ENCODE measurements at places on chromosomes 2 and 18.

DNA sequence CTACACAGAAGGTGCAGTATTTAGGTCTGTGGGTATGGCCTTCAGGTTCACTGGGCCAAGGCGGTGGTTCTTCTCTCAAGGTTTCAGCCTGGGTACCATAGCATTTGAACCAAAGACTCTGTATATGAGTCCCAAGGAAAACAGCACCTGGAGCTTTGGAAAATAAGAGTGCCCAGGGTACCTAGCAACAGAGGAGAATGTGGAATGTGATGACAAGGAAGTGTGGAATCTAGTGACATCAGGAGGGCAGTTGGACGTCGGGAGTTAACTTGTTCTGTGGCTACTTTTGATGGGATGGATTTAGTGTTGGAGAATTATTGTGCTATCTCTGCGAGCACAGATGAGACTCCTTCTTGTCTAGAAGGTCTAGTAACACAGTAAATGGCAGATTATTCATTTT, 201.2 kb downstream of the NOL4 start:
- DNase-seq = no peak

DNA sequence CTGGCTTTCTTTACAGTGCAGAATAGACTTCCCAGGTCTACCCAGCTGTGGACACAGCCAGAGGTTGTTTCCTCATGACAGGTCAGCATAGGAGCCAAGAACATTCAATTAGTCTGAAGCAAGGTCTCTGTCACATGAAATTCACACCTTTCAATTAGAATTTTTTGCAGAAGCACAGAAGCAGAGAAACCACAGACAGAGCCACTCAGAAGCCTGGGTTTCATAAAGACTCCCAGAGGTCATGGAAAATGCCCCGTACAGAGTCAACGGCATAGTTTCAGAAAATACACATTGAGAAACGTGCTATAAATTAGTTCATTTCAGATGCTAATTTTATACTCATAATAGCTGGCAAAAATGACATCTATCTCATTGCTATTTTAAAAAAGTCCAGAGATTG, 87.0 kb upstream of the TMEM200C start:
- no peak for DNase-seq

GRCh38 chr18:12995424-12995823, 4.3 kb downstream of the CEP192 start:
- no peak for DNase-seq

GRCh38 chr2:178976351-178976750, 73.6 kb downstream of the CCDC141 start:
- DNase-seq = no peak

GRCh38 chr2:109294523-109294922, 165.5 kb downstream of the SH3RF3 start:
- DNase-seq = no peak

DNA sequence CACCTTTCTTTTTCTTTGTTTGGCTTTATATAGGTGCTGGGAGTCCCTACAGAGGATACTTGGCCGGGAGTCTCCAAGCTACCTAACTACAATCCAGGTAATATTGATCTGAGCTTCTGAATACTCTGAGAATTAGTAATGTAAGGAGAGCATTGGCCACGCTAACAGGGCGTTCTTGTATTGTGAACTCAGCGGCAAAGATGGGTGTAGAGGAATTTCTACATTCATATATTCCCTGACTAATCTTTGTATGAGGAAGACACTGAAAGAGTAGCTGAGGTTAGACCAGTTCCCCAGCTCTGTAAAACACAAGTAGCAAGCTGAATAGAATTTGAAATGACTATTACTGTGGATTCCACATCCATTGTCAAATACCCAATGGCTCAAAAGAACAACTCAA, 48.5 kb downstream of the CDK15 start:
- DNase-seq = no peak

DNA sequence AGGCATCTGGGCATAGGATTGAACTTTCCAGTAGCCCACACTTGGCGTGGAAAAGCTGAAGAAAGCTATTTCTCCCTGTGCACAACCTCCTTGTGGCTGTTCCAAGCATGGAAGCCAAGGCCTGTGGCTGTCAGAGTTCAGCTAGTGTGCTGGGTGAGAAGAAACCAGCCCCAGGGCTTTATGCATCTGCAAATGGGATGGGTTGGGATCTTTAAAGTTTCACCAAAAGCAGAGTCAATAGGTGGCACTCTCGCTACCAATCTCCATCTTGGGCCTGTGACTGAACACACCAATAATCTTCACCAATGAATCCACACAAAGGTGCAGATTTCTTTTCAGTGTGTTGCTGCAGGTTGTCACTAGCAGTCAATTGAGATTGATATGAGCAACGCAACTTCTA, 542.8 kb downstream of the NRXN1 start:
- no peak for DNase-seq
